ENCODE measurements at places on chromosomes 7 and 10.

- DNase-seq: no peak
Measured at GRCh38 chr10:117609095-117609795, 66.7 kb downstream of the EMX2 start.

- no peak for DNase-seq
Measured at GRCh38 chr7:41298409-41298808, 404.5 kb downstream of the INHBA start.

DNA sequence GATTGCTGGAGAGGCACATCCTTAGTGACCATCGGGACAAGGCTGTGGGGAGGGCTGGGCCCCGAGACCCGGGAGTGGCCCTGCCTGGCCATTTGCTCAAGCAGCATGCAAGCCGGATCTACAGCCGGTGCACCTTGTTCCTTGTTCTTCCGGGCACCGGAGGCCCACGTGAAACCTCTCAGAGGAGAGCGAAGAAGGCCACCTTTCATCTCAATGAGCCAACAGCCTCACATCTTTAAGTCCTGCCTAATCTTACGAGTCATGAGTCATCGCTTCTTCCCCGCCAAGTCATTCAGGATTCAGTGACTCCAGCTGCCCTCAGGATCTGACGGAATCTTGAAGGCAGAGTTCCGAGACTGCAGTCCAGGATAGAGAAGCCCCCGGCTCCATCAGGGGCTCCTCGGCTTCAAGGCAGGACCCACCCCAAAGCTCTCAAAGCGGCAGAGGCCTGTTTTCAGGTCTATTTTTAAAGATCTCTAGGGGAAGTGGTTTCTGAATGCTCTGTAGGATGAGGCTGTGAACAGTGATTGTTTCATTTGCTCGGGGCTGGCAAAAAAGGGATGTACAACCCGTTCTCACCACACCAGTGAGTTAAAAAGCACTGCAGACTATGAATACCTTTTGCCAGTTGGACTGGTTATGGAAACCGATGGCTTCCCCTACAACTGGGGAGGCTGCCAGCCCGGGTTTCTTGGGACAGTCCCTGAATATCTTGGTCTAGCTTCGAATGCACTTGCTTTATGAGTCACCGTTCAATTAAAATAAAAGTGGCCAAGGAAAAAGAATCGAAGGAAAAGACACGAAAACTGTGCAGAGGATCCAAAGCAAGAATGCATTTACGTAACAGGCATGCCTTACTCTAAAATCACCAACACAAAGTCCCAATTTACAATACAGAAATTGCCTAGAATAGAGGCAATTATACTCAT is 57.2 kb upstream of the ECHDC3 start:
- no peak for DNase-seq

DNA sequence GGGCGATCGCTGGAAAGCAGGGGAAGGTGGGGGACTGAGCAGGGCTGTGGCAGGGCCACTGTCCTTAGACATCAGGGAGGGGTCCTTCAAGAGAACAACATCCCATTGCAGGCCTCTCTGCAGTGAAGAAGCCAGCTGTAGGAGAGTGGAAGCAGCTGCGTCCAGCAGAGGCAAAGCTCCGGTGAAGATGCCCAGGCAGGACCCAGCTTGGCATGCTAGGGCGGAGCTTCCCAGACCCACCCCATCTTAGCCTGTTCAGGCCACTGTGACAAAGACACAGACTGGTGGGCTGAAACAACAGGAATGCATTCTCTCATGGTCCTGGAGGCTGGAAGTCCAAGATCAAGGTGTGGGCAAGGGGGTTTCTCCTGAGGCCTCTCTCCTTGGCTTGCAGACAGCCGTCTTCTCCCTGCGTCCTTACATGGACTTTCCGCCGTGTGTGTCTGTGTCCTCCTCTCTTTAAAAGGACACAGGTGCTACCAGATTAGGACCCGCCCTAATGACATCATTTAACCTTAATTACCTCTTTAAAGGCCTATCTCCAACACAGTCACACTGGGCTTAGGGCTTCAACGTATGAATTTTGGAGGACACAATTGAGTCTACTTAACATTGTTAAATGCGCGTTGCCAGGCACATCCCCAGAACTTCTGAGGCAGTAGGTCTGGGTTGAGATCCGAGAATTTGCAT is 178.1 kb upstream of the GRB10 start:
- no peak for DNase-seq

- DNase-seq: no peak
Measured at GRCh38 chr7:119708891-119709290, 564.1 kb upstream of the KCND2 start.

- DNase-seq: peak; percentile 6
Measured at GRCh38 chr7:20447021-20447650, 116.4 kb downstream of the ITGB8 start.

GRCh38 chr7:24800667-24801066 is 43.4 kb upstream of the GSDME start:
- DNase-seq: no peak

GRCh38 chr10:95423164-95424005 is 132.6 kb upstream of the PDLIM1 start:
- no peak for DNase-seq

GRCh38 chr7:6379886-6380285 is 67.9 kb downstream of the DAGLB start:
- no peak for DNase-seq

DNA sequence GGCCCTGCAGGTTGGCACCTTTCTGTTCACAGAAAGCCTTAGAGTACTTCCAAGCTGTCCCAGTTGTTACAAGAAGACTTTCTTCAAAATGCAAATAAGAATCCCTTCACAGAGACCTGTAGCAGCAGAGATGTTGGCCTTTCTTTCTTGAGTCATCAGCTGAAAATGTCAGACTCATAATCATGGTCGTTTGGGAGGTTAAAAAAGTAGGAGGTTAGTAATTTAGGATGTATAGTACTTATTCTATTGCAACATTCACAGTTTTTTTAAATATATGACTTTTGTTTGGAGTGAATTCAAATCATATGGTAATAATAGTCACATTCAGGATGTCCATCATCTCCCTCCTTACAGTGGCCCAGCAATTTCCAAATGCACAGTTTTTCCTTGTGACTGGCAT is 223.9 kb upstream of the GLI3 start:
- DNase-seq: no peak

- no peak for DNase-seq
Measured at GRCh38 chr7:113825832-113826231, 93.0 kb downstream of the PPP1R3A start.

GRCh38 chr10:75766106-75766505 is 334.7 kb downstream of the LRMDA start:
- no peak for DNase-seq

DNA sequence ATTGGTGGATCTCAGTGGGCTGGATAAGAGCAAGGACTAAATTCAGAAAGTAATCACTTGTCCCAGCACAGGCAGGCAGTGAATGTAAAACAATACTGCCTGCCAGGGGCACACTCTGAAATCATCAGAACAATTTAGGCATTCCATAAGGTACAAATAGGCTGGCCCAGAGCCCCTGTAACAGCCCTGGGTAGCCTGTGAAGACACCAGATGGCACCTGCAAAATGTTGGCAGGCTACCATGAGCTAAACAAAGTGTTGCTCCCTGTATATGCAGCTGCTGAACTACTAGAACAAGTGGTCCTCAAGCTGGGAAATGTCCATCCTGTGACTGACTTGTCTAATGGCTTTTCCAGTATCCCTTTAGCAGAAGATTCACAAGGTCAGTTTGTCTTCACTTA is 3.0 kb upstream of the PRSS37 start:
- no peak for DNase-seq

- no peak for DNase-seq
Measured at GRCh38 chr7:131190581-131190980, 137.1 kb upstream of the MKLN1 start.

- no peak for DNase-seq
Measured at GRCh38 chr7:41758321-41758720, 55.4 kb upstream of the INHBA start.

- DNase-seq: no peak
Measured at GRCh38 chr10:97858001-97858439, 8.4 kb downstream of the GOLGA7B start.

- peak; percentile 80 for DNase-seq
Measured at GRCh38 chr10:74640134-74640921, 186.1 kb upstream of the KAT6B start.

- peak; percentile 16 for DNase-seq
Measured at GRCh38 chr10:112026438-112026837, 157.1 kb downstream of the GPAM start.

DNA sequence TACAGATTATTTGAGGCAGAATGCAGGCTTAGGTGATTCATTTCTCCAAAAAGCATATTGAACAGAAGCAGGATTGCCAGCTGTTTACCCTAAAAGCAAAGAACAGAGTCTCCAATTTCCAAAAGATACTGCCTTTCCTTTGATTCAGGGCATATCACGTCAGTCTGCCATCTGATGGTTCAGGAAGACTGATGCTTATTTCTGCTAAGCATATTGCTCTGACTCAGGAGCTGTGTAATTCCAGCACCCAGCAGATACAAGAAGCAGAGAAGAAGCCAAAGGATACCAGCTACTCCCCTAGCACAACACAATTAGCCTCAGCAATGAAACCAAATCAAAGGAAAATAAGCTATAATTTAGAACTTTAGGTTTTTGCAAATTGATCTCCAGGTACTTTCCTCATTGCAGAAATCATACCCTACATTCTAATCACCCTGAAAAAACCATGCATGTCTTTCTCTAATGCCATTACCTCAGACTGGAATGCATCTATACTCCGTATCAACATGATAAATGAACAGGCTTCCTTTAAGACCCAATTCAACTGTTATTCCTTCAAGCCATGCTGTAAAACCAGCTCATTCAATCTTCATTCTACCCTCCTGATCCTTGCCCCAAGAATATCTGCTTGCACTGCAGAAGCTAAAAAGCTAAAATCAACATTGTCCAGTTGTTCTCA is 55.1 kb downstream of the ABI1 start:
- peak; percentile 26 for DNase-seq

DNA sequence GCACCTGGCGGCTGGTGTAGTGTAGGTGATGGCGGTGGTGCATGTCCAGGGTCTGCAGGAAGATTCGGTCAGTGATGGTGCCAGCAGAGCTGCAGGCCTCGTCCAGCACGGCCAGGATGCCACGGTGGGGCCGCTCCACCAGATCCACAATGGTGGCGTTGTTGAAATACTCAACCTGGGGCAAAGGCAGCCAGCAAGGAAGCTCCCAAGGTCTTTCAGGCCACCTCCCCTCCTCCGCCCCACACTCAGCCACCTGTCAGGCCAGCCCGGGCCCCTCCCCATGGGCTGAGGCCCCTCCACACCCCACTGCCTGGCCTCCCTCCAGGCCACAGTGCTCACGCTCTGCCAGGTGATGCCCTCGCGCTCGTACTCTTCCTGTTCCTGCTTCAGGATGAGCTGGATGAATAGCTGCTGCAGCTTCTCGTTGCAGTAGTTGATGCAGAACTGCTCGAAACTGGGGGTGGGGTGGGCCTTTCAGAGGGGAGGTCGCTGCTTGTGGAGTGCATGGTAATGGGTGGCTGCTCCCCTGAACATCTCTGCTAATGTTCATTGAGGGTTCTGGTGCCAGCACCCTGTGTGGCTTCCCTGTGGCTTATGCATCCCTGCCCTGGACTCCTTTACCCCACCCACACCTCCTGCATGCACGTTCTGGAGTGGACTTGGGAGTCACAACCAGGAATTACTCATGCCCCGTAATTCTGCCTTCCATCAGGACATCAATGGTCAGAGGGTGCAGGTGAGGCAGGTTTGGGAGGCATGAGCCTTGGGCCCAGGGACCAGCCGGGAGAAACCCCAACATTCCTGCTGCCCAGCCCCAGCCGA is 8.9 kb downstream of the MYO1G start:
- DNase-seq: no peak

DNA sequence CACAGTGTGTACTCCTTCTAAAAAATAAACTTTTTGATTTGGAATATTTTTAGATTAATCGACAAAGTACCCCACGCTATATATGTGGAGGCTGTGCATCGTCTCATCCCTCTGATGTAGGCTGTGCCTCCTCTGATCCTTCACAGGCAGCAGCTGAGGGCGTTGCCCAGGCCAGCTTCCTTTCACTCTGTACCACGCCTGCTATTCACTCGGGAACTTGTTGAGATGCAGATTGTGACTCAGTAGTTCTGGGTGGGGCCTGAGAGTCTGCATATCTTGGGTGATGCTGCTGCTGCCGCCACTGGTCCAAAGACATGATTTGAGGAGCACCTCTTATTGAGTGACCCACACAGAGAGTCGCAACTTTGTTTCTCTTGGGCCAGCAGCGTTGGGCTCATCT is 7.9 kb upstream of the C10orf120 start:
- no peak for DNase-seq

DNA sequence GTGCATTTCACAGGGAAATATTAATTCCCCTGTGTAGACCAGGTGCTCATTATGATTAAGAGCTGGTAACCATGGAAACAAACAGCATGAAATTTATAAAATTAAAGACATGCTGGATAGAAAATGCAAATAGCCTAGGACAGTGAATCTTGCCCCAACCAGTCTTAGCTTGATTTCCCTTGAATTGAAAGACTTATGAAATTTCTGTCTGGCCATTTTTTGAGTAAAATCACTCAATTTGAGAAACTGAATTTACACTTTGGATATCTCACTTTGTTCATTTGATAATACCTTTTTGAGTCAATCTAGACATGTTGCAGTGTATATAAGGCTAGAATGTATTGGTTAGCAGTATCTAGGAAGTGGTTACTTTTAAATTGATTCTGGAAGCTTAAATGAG is 4.4 kb upstream of the SMIM30 start:
- no peak for DNase-seq

DNA sequence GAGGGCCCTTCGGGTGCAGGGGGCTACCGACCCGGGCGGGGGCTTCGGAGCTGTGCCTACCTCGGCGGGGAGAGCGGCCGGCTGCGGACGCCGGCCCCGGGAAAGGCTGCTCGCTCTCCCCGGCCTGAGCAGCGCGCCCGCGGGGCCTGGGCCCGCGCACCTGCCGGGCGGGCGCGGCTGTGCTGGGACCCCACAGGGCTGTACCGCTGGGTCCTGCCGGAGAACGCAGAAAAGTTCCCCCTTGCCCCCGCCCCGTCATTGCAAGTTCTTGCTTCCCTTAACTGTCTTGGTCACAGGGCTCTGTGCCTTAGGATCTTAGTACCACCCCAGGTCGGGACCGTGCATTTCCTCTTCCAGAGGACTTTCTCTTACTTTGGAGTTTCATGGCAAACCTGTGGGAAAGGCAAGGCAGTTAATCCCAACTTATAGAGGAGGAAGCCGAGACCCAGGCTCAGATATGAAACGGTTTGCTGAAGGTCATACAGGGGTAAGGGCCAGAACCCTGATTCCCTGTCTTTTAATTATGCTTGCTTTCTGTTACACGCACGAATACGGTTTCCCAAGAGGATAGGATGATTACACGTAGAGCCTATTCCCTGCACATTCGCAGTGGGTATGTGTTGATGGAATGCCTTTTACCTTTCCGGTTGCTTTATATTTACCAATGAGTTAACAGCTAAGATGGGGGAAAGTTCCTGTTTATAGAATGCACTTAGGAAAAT is 652 bp downstream of the PCGF5 start:
- DNase-seq: peak; percentile 30

DNA sequence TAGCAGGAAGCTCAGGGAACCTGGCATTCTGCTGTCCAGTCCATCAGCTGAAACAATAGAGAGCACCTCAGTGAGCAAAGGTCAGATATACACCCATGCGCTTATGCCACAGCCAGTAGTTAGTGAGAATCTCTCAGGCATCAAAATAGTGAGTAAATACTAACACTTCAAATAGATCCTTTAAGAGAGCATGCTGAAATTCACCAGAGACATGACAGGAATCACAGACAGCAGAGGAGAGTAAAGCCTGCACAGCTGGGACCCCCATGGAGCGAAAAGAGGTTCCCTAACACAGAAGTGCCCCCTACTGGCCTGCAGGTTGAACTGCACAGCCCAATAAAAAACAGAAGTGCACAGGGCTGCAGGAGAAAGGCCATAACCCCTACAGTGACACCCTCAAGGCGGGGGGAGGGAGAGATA is 57.6 kb upstream of the ANTXRL start:
- peak; percentile 41 for DNase-seq

GRCh38 chr7:136247211-136247610 is 270.1 kb upstream of the MTPN start:
- DNase-seq: no peak

Measured in NCI-H82 (cell line).